ENCODE measurements at places on chromosomes 3 and 15.

DNA sequence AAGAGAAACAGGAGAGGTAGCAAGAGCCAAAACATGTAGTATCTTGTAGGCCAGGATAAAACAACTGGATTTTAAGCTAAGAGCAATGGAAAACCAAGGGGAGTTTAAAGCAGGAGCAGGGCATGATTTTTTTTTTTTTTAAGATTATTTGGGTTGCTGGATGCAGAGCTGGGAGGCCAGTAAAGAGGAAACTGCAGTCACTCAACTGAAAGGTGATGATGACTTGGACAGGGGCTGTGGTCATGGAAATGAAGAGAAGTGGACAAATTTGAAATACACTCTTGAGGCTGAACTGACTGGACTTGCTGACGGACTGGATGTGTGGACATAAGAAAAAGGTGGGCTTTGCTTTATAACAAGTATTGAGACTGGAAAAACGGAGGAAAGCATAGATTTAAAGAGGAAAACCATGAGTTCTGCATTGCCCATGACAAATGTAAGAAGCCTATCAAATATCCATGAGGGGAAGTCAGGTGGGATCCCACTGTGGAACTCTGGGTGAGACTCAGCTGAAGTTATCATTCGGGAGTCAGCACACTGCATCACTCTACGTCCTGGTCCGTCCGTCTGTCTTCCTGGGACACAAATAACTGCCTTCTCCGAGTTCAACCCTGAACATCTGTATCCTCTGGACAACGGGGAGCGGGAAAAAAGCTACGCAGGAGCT lies 688 bp downstream of the XPC start:
- no peak for DNase-seq

- DNase-seq = no peak
Measured at GRCh38 chr3:112744106-112744505, 102.6 kb downstream of the CD200R1L start.

GRCh38 chr3:195204360-195205163 lies 66.4 kb downstream of the XXYLT1 start:
- no peak for DNase-seq

DNA sequence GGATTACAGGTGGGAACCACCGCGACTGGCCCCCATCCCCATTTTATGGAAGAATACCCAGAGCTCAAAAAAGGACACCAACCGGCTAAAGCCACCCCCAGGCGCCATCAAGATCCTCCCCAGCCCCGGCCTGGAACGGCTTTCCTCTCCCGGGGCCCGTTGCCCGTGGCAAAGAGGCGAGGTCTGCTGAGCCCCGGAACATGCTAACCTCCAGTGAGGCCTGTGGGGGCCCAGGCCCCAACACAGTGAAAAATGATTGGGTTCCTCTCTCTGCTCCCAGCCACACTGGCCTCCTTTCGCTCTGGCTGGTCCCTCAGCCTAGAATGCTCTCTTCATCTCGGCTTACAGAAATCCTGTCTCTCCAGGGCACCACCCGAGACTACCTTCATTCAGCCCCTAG lies 46.5 kb upstream of the SMAD6 start:
- no peak for DNase-seq

DNA sequence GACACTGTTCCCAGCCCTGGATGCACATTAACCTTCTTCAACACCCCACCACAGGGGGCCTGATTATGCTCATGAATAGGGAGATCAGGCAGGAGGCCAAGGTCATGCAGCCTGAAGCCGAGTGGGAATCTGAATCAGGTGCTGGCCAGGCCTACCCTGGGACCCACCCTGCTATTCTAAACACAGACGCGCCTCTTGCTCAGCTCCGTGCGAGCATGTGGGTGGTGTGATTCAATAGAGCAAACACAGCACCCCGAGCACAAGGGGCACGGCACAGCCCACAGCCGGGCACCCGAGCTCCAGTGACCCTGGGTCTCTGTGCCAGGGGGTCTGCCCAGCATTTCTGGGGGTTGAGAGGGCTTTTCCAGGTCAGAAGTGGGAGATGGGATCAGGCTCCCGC lies 24.6 kb upstream of the GRIP2 start:
- no peak for DNase-seq

- no peak for DNase-seq
Measured at GRCh38 chr3:150970665-150971324, 1.7 kb downstream of the CLRN1 start.
